Stimulated activated CD4-positive, alpha-beta T cell treated with anti-CD3 and anti-CD28 coated beads, TNF-alpha, amount 100 ng/mL, for 48 hours (primary cell): ENCODE measurements at places on chromosomes 5 and 9.
A peak's percentile ranks its signal among the peaks of the same experiment; 100 is the strongest.

DNA sequence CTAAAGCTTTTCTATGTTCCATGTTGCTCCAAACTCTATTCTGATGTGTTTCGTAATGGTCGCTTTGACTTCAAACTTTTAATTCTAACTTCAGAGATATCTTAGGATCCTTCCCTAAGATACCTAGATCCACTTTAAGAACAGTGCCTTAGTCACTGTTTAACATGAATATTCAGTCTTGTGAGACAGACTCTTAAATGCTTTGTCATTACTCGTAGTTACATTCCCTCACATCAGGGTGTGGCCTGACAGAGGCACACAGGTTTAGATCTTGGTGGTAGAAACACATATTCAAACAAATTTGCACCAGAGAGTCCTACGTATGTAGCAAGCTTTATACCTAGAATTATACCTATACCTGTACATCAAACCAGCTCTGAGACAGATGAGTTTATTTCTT is 687.0 kb upstream of the C9orf72 start:
- no peak for DNase-seq

GRCh38 chr5:116075191-116075831 is 9.5 kb upstream of the COMMD10 start:
- DNase-seq, result no peak

DNA sequence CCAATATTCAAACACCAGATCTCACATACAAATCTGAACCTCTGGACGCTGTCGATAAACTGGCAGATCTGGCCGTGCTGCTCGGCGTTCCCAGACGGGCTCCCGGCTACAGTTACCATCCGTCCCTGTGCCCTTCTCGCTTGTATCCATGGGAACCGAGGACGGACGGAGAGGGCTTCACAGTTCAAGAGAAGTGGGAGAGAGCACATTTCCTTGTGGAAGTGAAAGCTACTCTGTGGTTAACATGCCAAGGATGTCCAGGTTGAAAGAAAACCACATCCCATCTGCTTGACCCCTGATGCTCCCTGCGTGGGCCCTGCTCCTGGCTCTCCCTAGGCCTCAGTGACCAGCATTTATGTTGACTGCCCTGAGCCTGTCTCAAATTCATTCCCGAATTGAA is 6.3 kb upstream of the DBN1 start:
- no peak for DNase-seq

DNA sequence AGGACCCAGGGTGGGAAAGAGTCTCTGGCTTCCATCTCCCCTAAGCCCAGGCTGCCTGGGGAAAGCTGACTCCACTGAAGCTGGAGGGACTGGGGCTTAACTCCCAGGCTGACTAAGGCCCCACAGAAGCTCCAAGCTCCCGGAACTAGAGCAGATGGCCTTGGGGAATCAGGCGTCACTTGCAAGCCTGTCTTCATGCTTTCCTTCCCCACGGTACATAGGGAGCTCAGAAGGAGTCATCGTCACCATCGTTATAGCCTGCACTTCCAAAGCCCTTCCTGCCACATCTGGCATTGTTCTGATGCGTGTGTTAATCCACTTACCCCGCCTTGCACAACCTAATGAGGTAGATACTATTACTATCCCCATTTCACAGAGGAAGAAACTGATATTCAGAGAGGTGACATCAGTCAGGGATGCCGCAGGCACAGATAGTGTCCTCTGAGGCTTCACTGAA is 11.5 kb downstream of the AQP3 start:
- no peak for DNase-seq

DNA sequence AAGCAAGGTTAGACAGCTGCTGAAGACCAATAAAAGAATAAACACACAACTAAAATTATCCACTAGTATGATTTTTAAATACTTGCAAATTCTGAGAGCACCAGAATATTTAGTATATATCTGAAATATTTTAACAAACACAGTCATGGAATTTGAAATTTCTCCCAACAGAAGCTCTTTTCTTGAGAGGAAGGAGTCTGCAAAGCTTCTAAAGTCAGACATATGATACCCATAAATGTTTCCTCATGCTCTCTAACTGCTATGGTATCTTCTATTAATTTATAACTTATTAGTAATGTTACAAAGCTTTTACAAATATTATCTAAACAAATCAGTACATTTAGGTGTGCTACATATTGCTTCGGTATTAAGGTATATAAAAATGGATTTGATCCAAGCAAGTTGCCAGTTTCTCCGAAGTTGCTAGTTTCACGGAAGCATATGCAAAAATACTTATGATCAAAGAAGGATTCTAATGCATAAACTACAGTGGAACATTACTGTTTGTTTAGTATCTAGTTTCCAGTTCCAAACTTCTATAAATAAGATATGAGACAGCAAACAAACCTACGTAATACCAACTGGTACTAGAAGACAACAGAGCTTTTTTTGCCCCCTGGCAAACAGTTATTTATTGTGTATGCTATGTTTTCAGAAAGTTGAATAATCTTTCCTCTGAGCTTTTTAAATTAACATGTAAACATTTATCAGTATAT is 22.0 kb downstream of the FNIP1 start:
- no peak for DNase-seq

DNA sequence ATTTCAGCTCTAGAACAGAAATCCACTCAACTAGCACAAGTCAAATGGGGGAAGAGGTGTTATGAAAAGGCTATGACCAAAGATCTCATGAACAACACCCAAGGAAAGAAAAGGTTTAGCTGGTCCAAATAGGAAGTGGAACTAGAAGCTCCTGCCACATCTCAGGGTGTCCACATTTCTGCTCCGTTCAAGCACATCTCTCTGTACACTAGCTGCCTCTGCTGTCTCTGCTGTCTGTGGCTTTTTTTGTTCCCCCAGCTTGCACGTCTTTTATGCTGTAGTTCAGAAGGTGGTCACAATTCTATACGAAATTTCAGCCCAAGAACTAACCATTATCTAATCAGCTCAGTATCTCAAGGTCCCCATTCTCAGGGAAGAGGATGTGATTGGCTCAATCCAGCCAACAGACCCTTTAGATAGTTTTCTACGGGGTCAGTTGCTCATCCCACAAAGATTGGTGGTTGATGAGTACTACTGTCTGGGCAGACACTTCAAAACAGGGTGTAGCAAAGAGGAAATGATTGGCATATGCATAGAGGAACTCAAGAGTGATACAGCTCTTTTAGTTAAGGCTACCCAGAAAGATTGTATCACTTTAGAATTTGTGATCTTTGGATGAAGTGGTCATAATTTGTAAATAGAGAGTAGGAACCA is 44.0 kb downstream of the FANCC start:
- DNase-seq, result no peak

DNA sequence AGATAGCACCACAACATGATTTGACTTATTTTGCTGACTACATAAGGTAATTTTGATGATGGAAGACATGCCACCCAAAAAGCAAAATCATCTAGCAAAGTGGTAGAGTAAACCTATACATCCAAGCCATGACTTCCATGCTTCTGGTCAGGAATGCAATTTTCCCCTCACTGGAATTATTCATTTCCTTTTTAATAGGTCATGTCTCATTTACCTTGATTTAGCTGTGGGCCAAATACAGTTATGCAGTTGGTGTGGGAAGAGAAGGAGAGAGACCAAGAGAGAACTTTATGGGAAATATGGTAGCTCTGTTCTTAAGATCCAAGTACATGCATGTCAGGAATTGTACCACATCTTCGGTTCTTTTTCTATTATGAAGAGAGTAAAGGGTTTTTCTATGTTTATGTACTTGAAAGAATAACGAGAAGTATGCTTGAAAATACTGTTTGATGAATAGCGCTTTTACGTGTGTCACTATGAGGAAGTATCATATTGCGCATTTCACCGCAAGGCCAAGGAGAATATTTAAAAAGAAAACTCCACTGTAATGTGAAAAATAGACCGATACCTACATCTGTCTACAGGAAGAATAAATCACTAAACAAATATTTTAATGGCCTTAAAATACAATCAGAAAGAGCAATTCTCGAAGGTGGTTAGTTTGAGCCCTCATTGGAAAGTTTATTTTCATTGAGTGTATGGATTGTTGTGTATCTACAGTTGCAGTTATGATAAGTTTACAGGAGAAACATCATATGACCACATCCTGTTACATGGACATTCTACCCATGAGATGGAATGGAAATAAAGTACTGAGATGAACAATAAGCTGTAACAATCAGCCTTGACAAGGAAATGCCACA is 134.0 kb downstream of the FOXD1 start:
- no peak for DNase-seq

DNA sequence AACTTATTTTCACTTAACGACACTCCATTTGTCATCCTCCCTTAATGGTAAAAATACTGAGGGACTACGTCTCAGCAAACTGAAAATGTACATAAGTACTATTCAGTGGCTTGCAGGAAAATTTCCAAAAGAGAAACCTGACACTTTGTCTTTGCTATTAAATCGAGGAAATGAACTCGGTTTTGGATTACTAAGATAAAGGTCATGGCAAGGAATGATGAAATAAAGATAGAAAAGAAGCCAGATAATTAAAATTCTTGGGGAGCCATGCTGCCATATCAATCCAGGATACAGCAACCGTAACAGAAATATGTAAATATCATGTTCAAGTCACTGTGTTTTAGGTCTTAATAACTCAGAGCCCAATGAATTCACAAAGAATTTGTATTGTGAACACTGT is 647.8 kb downstream of the CDH9 start:
- no peak for DNase-seq

GRCh38 chr9:75548871-75549270 is 341.6 kb upstream of the PCSK5 start:
- no peak for DNase-seq

DNA sequence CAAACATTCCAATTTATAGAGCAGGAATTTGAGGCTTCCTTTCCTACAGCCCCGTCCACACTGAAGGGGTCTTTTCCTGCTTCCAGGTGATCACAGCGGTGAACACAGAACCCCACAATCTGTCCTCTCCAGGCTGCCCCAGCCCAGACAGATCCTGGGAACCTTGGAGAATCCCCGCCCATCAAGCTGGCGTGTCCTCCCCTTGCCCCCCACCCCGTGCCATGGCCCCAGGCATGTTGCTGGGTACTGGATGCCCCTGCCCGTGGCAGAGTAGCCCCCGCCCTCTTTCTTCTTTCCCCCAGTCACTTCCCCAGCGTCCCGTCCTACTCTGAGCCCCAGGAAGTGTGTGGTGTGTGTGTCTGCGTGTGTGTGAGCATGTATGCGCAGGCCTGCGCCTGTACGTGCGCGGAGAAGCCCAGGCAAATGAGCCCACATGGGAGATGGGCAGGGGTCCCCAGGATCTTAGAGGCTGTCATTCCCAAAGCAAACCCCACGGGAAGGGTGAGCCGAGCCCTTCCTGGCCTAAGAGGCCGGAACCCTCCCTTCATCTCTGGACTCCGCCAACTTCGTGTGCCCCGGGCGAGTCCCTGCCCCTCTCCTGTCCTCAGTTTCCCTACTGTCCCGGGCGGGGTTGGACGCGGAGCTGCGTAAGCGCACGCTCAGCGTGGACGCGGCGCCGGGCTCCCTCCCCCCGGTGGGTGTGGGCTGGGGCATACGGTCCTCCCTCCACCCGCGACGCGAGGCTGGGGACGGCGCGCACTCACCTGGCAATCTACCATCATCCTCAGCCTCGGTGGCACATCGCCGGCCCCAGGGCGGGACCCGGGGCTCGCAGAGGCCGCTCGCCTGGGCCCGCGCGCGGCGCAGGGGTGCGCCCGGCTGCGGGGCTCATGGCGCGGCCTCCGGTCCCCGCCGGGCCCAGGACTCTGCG is 15.2 kb downstream of the GBGT1 start:
- peak; percentile 47 for DNase-seq

DNA sequence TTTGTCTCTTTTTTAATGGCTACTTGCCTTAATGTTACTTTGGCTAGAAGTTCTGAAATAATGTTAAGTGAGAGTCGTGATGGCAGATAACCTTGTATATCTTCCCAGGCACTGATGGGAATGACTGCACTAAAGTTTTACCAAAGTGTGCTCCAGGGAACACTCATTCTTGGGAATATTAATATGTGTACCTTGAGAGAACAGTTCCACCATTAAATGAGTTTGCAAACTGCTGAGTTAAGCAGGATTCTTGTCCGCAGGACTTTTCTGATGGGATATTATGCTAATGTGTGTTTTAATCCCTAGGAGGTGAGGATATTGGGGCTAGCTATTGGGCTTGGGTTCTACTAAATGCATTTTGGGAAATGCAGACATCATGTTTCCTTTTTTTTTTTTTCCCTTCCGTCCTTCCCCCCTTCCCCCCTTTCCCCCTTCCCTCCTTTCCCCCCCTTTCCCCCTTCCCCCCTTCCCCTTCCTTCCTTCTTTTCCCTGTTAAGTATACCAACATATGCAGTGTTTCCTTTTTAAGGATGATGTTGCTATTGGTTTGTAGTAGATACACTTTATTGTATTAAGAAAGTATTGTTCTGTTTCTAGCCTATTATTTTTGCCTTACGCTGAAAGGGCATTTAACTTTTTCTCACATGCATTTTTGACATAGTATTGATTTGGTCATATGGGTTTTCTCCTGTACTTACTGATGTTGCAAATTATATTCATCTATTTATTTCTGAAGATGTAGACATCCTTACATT is 15.5 kb downstream of the ZBTB34 start:
- no peak for DNase-seq

DNA sequence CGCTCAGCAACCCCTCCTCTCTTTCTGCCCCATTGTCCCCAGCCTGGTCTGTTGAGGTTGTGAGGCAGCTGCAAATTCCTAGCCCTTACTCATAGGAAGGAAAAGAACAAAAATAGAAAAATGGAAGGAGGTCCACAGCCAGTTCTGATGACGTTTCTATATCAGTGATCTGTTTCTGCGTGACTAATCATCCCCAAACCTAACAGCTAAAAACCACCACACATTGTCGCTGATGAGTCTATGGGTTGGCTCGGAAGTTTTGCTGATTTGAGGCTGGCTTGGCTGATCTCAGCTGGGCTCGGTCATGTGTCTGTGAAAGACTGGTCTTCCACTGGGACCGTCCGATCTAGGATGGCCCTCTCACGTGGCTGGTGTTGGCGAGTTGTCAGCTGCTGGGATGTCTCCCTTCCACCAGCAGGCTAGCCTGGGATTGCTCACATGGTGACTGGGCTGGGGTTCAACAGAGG is 200.6 kb upstream of the ZNF618 start:
- DNase-seq, result no peak

DNA sequence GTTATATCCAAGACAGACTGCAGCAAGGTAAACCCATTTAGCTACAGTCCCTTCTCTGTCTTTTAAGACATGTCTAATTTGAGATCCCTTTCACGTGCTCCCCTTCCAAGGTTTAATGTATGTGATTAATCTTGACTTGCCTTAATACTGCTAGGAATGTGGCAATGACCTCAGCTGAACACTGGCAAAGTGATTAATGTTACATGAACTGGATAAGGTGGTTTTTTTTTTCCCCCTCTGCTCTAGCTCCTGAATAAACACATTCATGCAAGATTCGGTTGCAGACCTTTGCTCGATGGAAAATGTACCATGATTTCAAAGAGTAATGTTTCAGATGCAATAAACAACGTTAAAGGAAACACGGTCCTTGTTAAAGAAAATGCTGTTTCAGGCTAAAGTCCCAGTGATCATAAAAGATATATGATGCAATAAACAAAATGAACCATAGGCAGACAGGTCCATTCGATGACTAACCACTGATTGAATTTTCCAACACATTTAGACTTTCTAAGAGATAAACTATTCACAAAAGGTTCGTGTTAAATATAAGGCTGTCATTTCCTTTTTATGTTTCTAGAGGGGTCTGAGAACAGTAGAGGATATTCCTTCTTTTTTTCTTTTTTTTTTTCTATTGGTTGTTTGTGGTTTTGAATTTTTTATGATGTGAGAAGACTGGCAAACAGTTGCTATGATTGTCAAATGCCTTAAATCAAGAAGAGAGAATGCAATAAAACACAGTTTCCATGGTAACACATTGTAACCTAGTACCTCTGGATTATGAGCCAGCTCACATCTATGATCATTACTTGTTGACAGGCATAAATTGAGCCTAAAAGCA is 44.7 kb upstream of the ZNF608 start:
- no peak for DNase-seq

- no peak for DNase-seq
These were observed 110.1 kb downstream of the SLIT3 start for GRCh38 chr5:169190849-169191248.
